ENCODE measurements at places on chromosomes 1 and 21.

DNA sequence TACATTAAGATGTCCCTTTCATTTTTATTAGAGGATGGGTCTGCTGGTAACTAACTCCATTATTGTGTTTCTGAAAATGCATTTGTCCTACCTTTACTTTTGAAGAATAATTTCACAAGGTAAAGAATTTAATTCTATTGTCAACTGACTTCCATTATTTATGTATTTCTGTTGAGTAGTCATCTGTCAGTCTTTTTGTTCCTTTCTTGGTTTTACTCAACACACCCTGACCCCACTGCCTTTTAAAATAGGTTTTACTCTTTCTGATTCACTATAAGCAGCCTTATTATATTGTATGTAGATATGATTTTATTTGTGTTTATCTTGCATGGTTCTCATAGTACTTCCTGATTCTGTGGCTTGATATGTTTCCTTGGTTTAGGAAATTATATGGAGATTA, 237.5 kb downstream of the TGFB2 start:
- DNase-seq: no peak

- no peak for DNase-seq
These were observed 249.2 kb downstream of the TOMM20 start for GRCh38 chr1:234879147-234880080.

- DNase-seq: no peak
These were observed 556 bp downstream of the MECR start for GRCh38 chr1:29230204-29230552.

GRCh38 chr1:3022511-3022973, 1.3 kb downstream of the ACTRT2 start:
- DNase-seq: no peak

DNA sequence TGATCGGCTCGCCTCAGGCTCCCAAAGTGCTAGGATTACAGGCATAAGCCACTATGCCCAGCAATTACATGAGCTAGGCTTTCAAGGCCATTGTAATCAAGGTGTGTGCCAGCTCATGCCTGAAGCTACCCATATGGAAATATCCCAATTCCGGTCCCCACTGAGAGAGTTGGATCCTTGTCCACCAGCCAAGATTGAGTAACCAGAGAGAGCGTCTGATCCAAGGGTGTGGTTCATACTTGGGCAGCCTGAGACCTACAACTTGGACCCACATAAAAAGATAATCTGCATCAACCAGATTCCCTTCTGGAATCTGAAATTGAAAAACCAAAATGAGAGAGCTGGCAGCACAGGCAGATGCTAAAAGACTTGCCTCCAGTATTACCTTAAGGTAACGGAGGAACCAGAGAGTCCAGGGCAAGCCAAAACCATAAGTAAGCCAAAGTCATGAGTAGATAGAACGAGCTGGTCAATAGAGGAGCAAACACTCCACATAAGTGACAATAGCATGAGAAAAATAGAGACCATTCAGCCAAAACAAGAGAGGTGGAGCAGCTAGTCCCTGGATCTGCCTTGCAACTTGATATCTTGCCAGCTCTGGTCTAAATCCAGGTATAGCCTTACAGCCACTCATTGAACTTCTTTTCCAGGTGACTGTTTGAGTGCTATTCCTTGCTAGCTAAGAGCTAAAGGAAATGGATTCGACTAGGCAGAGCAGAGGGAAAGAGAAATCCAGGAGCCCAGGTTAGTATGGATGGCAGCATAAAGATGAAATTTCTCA, 63.8 kb upstream of the ATP1A1 start:
- no peak for DNase-seq

DNA sequence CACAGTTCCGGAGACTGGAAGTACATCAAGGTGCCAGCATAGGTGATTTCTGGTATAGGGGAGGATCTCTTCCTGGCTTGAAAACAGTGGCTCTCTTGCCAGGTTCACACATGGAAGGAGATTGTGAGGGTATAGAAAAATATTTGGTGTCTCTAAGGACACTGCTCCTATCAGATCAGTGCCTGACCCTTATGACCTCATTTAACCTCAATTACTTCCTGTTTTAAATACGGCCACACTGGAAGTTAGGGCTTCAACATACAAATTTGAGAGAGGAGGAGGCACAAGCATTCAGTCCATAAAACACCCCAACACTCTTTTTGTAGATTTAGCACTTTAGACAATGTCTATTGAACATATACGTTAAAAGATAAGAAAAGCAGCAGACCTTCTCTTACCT, 37.0 kb downstream of the COL6A1 start:
- DNase-seq: no peak

Data from renal pelvis (tissue), 12 donors.